Occipital lobe (tissue), 3 donors: ENCODE measurements at places on chromosomes 13 and 19. TPM values are rescaled to one million over a fixed set of nuclear protein-coding genes. Genes with fewer than 3 reads are reported as not detected.

Gene LYPD4
- not detected for total RNA-seq

Gene PSG11
- total RNA-seq = not detected

Gene ZNF254
- 112 TPM for total RNA-seq

Gene GRIN2D
- 2.5 TPM for total RNA-seq

Gene RFPL4AL1
- total RNA-seq = not detected

Gene FAM98C
- 8.0 TPM for total RNA-seq

Gene SHC2
- 13.9 TPM for total RNA-seq

Gene PDX1
- total RNA-seq = not detected

Gene METTL21C
- not detected for total RNA-seq

Gene DZIP1
- total RNA-seq = 43.7 TPM

Gene RYR1
- total RNA-seq = 4.5 TPM

Gene MYO1F
- 1.7 TPM for total RNA-seq

Gene TEX29
- not detected for total RNA-seq
